ENCODE measurements at places on chromosomes 16 and 17.

DNA sequence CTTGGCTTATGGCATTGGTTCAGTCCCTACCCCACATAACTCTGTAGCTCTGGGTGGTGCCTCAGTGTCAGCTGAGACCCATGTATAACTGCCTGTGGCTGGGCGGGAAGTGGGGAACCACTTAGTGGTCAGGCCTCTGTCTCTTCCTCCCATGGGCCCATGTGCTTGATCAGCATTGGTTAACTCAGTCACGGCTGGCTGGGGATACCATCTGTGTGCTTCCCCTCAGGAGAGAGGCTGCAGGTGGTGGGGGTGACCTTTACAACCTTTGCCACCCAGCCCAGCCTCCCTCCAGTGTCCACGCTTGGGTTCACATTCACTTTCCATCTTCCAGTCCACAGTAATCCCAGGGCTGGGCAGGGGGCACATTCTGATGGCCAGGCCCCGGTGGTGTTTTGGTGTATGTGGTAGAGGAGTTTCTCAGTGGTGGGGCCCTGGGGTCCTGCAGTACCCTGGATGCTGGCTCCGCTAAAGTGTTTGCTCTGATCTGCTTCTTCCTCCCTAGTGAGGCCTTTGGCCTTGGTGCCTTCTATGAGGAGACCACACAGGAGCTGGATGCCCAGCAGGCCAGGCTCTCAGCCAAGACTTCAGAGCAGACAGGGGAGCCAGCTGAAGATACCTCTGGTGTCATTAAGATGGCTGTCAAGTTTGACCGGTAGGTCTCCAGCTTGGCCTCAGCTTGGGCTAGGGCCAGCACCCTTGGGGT, 10.2 kb upstream of the NFATC3 start:
- DNase-seq = no peak

DNA sequence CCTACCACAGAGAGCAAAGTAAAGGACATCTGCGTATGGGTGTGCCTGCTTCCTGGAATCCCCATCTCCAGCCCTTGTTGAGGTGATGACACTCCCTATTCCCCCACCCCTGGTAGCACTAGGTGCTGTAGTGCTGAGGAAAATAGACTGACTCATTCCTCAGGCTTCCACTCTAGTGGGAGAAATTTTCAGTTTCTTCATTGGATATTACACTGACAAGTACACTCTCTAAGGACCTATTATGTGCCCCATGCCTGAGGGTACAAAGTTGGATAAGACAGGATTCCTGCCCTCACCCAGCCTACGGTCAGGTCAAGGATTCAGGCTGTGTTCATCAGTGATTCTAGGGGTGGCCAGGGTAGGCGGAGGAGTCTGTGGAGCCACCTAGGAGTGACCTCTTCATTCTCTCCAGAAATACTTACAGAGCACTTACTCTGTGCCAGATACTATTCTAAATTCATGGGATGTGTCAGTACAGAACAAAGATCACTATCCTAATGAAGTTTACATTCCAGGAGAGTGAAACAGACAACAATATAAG, 4.5 kb upstream of the ZC3H7A start:
- DNase-seq = no peak

GRCh38 chr17:72969293-72969906, 123.1 kb downstream of the SLC39A11 start:
- DNase-seq = no peak

DNA sequence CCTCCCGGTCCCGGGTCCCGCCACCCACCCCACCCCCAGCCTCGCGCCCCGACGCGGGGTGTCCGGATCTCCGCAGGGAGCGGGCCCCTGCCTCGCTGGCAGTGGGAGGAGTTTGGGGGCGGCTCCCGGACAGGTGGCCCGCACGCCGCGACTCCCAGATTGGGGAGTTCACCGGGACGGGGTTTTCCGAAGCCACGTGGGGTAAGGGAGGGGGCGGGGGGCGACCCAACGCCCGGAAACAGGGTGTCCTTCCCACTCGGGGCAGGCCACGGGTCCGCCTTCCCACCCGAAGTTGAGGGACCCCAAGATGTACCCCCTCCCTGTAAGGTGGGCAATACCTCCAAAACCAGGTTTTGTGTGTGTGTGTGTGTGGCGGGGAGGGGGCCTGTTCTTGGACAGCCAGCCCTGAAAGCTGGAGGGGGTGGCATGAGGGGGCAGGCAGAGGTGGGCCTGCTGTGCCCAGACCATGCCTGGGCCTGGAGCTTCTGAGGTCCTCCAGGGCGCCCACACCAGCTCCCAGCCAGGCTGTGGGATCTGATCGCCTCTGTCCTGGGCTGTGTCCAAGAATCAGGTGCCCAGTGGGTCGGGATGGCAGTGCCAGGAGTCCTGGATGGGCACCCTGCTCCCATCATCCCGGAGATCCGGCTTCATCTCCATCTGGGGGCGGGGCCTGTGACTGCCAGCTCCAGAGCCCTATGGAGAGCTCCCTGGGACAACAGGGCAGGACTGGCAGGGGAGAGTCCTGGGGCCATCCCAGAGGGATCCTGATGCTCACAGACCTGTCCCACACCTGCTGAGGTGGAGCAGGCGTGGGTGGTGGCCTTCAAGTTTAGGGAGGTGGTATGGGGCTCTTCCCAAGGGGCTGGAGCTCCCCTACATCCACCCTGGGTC, 767 bp downstream of the SYNGR2 start:
- no peak for DNase-seq

DNA sequence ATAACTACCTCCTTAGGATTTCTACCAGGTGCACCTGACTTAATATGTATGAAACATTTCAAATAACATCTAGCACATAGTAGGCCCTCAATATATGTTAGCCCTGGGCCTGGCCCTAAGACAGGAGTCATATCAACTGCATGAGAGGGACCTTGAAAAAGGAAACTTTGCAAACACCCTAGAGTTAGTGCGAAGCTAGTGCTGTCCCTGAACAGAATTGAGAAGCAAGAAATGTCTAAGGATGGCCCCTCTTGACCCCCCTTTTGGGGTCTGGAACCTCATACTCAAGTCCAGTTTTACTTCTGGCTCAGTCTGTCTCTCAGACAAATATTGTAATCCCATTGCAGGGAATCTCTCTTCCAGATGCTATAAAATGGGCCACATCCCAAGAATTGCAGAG, 80.5 kb downstream of the CBLN1 start:
- DNase-seq = no peak

- no peak for DNase-seq
Measured at GRCh38 chr16:87735270-87736007, 30.3 kb downstream of the KLHDC4 start.

GRCh38 chr17:74702116-74702871, 10.4 kb downstream of the CD300LF start:
- DNase-seq = no peak

- DNase-seq = no peak
Measured at GRCh38 chr16:26614237-26614841, 452.4 kb upstream of the C16orf82 start.

GRCh38 chr16:55384288-55385247, 60.6 kb downstream of the IRX6 start:
- DNase-seq = no peak

DNA sequence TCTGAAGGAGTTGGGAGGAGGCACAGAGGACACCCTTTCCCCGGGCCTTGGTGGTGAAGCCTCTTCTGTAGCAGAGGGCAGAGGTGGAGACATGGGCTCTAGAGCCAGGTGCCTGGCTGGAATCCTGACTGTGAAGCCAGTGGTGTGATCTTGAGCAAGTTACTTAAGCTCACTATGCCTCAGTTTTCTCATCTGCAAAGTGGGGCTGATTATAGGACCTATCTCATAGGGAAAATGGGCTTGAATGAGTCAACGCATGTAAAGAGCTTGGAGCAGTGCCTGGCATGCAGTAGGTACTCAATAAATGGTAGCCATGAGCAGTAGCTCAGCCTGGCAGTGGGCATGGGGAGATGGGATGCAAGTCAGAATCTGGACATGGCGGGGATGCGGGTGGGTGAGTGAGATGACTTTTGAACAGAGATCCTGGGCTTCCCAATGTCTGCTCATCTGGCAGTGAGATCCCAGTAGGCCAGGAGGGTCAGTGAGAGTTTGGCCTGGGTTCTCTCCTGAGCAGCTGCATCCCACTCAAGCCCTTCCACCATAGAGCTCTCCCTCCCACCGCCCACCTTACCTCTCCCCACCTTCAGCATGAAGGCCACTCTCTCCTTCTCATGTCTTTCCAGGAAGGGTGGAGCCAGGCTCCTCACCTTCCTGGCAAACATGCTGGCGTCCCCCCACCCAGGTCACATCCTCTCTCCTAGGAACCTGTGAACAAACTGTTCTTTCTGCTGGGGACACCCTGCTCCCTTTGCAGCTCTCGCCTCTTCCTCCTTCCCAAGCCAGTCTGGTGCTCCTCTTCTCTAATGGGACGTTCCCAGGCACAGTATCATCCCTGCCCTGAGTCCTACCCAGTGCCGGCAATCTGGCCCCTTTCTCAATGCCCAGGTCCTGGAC, 13.1 kb upstream of the SP2 start:
- DNase-seq = no peak

All from NCI-H187 (cell line).